ENCODE measurements at places on chromosomes 1 and 21. TPM values are rescaled to one million over a fixed set of nuclear protein-coding genes. Genes with fewer than 3 reads are reported as not detected.

Gene PRKAA2
- 11.6 TPM for total RNA-seq

Gene CHML
- total RNA-seq: 7.3 TPM

DNA sequence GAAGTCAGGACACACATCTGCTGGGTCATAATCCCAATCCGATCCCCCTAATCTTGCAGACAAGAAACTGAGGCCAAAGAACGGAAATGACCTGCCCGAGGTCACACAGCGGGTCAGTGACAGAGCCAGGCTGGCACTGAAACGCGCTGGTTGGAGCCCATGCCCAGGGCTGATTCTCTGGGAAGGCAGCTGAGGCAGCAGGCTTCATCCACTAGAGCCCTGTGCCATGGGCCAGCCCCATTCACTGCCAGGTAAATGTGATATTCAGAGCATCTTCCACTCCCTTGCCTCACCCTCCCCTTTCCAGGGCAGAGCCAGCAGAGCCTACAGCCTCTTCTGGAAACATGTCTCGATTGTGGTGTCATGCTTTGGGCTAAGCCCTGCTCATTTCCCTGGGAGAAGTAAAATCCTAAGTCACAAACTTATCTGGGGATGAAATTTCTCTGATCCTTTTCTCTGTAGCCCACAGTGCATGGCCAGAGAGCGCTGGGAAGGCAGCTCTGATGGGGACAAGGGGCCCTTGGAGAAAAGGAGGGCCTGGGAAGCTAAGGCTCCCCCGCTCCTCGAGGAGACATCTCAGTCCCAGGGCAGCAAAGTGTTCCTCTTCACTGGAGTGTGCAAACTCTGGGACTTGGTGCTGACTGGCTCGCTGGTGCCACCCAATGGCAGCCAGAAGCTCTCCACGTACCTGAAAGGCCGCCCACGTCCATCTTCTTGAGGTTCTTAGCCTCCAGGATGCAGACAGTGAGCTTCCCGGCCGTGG, 110.4 kb downstream of the SYT2 start:
- no peaks in the 10 kb centered on the region for H3K27me3 ChIP-seq
- peak; percentile 85 for DNase-seq
- no peaks in the 10 kb centered on the region for H3K36me3 ChIP-seq
- H3K4me1 ChIP-seq: no peaks in the 10 kb centered on the region
- no peak overlapping the region for H3K27ac ChIP-seq

Gene RGSL1
- total RNA-seq: not detected

Gene XCL2
- 1.6 TPM for total RNA-seq

Gene TIAM1
- 30.0 TPM for total RNA-seq

- no peak for DNase-seq
- no peaks in the 10 kb centered on the region for H3K27me3 ChIP-seq
- no peaks in the 10 kb centered on the region for H3K36me3 ChIP-seq
- H3K4me1 ChIP-seq: peaks cover 4% of the 10 kb centered on the region
- H3K27ac ChIP-seq: no peak overlapping the region
- no peak overlapping the region for H3K4me3 ChIP-seq
Observed at GRCh38 chr1:56375326-56375804, 204.0 kb downstream of the PLPP3 start.

DNA sequence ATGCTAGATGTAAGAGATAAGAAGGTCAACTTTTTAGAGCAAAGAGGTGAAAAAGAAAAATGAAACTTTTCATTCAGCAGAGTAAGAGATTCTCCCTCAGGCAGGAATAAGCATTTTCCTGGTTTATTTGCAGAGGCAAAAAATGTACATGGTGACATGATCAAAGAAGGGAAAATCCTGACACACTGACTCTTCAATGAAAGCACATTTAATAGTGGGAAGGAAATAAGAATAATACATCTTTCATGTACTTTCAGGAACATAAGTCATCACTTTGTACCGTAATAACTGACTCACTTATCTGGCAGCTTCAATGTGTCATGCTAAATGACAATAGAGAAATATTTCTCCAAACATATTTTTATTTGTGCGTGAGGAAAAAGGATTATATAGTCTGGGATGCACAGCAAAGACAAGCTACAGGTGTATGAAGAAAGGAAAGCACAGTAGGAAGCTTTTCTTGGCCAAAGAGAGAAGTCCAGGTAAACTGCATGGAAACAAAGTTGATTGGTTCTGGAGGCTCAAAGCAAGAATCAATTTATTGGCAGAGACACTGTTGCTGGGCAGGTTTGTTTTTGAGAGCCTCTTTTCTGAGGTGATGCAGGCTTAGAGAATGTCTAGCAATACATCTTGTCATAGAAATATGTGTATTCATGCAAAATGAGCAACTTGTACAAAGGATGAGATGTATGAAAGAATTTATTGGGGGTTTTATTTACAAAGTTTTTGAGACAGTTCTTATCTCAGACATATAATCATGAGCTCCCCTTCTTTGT, 1409.0 kb downstream of the PLA2G4A start:
- no peak for DNase-seq
- H3K27me3 ChIP-seq: no peaks in the 10 kb centered on the region
- no peak overlapping the region for H3K4me3 ChIP-seq
- no peak overlapping the region for H3K27ac ChIP-seq
- H3K4me1 ChIP-seq: no peaks in the 10 kb centered on the region
- H3K36me3 ChIP-seq: no peaks in the 10 kb centered on the region

DNA sequence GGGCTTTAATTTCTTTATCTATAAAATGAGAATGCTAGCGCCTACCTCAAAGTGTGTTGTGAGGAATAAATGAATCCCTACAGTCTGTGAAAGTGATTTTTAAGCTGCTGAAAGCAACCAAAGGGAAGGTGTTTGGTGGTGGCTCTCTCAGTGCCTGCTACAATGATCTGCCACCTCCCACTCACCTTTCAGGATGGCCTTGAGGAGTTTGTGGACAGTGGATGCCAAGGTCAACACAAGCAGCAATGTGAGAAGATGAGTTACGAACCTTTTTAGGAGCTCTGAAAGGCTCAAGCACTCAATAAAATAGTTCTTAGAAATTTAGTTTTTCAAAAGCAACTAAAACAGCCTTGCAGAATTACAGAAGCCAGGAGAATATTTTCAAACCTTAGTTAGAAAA, 176.6 kb upstream of the DPT start:
- peak; percentile 60 for DNase-seq
- H3K27ac ChIP-seq: no peak overlapping the region
- H3K4me3 ChIP-seq: no peak overlapping the region
- peaks cover 13% of the 10 kb centered on the region for H3K4me1 ChIP-seq

Gene SMCP
- not detected for total RNA-seq

GRCh38 chr1:147545133-147545532, 3.8 kb downstream of the BCL9 start:
- no peak overlapping the region for H3K27ac ChIP-seq
- peak overlapping the region; percentile 30 for H3K4me3 ChIP-seq
- no peaks in the 10 kb centered on the region for H3K27me3 ChIP-seq
- peaks cover 9% of the 10 kb centered on the region for H3K4me1 ChIP-seq

Gene S100A7
- not detected for total RNA-seq
